HS-5 (cell line): ENCODE measurements at places on chromosomes 4 and X.

DNA sequence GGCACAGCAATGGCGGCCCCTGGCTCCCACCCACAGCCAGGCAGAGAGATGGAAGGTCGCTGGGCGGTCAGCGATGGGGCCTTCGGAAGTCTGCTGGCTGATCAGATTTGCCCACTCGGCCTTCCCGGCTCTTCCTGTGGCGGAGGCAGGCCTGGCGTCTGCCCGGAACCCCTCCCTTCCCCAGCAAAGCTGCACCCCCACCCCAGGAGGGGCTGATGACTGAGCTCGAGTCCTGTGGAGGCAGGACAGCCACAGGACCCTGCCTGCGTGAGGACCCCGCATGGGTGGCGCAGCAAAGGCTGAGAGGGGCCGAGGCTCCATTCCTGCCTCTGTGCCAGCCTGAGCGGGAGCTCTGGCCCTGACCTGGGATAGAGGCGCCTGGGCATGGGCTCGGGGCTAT is 34.8 kb downstream of the TACC3 start:
- no peak for DNase-seq

- DNase-seq, result no peak
Observed at GRCh38 chr4:36004204-36004851, 240.0 kb downstream of the ARAP2 start.

GRCh38 chr4:39433878-39434492 is 24.7 kb downstream of the RPL9 start:
- no peak for DNase-seq

GRCh38 chr4:26372525-26373172 is 51.8 kb downstream of the RBPJ start:
- no peak for DNase-seq

DNA sequence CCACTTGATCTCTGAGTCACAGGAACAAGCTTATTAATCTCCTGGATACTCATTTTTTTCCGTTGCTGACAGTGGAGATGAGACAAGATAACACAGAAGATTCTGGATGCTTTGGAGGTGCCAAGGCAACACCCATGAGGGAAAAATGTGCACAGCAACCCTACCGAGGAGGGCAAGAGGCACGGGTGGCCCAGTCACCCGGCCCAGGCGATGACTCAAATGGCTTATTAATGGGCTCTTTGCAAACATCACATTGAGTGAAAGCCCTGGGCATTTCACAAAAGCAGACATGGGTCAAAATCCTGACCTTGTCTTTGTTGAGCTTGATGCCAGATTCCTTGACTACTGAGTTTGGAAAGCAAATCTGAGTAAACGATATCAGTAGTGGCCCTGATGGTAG is 315.1 kb downstream of the STK32B start:
- DNase-seq, result peak; percentile 18

DNA sequence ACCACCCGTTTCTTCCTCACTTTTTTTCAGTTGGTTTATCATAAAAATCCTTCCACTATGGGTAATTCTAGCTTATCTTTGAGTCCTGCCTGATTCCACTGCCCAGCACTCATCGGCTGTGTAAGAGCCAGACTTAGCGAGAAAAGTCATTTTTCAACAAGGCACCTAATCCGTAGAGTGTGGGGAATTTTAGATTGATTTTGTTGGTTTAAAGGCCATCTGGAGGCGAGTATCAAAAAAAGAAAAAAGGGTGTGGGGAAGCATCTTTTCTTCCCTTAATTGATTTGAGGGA is 134.4 kb downstream of the TET2 start:
- DNase-seq, result no peak

GRCh38 chrX:49166914-49167739 is 4.6 kb downstream of the MAGIX start:
- no peak for DNase-seq
